ENCODE measurements at places on chromosomes 1 and 21.
A peak's percentile ranks its signal among the peaks of the same experiment; 100 is the strongest.

DNA sequence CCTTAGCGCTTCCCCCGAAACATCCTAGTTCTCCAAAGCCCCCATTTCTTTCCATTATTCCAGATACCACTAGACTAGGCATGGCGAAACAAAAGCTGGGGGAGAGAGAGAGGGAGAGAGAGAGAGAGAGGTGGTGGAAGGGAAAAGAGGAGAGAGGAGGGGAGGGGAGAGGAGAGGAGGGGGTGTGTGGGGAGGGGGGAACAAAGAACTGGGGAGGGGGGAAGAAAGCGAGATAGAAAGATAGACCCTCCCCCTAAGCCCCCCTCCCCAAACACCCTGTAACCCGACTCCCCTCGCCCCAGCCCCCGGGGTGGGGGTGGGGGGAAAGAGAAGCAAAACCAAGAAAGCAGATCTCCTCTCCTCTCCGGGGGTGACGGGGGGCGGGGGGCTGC lies 352 bp downstream of the MEX3A start:
- no peaks in the 10 kb centered on the region for H3K27me3 ChIP-seq
- peaks cover 35% of the 10 kb centered on the region for H3K4me1 ChIP-seq
- no peaks in the 10 kb centered on the region for H3K36me3 ChIP-seq

DNA sequence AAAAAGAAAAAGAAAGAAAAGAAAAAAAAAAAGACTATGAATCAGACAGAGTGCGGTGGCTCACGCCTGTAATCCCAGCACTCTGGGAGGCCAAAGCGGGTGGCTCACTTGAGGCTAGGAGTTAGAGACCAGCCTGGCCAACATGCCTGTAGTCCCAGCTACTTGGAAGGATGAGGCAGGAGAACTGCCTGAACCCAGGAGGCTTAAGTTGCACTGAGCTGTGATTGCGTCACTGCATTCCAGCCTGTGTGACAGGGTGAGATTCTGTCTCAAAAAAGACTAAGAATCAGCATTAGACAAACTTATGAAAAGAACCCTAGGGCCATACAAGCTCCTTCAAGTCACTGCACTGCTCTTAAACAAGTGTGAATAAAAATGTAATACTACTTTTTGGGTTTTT lies 16.9 kb downstream of the PSMB4 start:
- no peak overlapping the region for H3K4me3 ChIP-seq
- peaks cover 71% of the 10 kb centered on the region for H3K36me3 ChIP-seq
- H3K27me3 ChIP-seq: no peaks in the 10 kb centered on the region
- no peaks in the 10 kb centered on the region for H3K4me1 ChIP-seq
- no peak overlapping the region for H3K27ac ChIP-seq
- no peak for DNase-seq

DNA sequence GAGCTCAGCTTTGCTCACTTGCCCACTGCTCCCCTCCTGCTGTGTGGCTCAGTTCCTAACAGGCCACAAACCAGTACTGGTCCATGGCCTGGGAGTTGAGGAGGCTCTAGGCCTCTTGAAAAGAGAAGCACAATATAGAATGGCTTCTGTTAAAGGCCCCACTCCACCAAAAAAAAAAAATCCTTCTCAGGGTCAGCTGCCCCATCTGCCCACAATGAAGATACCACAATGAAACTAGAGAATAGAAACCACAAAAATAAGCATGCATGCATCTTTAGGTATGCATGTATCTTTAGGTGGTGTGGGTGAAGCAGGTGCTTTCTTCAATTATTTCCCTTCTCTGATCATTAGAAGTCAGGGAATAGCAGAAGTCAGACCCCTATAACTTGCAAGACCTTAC lies 620.4 kb upstream of the BEND5 start:
- no peaks in the 10 kb centered on the region for H3K36me3 ChIP-seq
- H3K27ac ChIP-seq: no peak overlapping the region
- H3K27me3 ChIP-seq: no peaks in the 10 kb centered on the region
- no peaks in the 10 kb centered on the region for H3K4me1 ChIP-seq

GRCh38 chr1:3479511-3480368 lies 25.3 kb downstream of the ARHGEF16 start:
- no peak overlapping the region for H3K4me3 ChIP-seq
- H3K27me3 ChIP-seq: no peaks in the 10 kb centered on the region
- H3K36me3 ChIP-seq: no peaks in the 10 kb centered on the region
- no peak overlapping the region for H3K27ac ChIP-seq
- peaks cover 5% of the 10 kb centered on the region for H3K4me1 ChIP-seq

DNA sequence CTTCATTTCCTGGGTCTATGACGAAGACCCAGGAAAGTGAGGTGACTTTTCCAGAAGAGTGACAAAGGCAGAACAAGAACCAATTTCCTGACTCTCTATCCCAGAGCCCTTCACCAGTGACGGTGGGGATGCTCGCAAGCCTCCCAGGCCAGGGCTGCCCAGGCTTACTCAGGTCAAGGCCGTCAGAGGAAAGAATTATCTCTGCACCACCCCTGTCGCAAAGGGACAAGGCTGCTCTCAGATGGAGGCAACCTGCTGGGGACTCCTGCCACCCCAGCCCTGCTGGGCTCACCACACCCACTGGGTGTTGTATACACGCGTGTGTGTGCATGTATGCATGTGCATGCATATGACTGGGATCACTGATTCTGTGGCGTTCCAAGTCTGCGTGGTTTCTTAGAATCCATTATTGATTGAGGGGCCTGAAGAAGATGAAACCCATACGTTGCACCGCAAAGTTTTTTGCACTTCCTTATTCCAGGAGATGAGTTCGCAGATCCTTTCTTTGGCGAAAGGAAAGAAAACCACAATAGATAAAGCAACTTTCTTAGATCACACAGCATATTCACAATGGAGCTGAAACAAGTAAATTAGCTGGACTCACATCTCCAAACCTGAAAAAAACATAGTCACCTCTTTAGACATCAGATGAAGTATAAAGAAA lies 255.8 kb downstream of the RHOU start:
- H3K4me1 ChIP-seq: peaks cover 48% of the 10 kb centered on the region
- no peaks in the 10 kb centered on the region for H3K36me3 ChIP-seq
- no peak overlapping the region for H3K27ac ChIP-seq

GRCh38 chr1:28642847-28643635 lies at the start of gene TAF12:
Gene TAF12, minus strand, starts transcription at chr1:28643067. Its CDS starts 20,986 bp downstream, at chr1:28622081.
- H3K36me3 ChIP-seq: peaks cover 8% of the 10 kb centered on the region
- peak; percentile 93 for DNase-seq
- H3K4me3 ChIP-seq: peak within 1 kb of the TSS; percentile 73
- no peaks in the 10 kb centered on the region for H3K27me3 ChIP-seq
- H3K27ac ChIP-seq: peak within 1 kb of the TSS; percentile 91

DNA sequence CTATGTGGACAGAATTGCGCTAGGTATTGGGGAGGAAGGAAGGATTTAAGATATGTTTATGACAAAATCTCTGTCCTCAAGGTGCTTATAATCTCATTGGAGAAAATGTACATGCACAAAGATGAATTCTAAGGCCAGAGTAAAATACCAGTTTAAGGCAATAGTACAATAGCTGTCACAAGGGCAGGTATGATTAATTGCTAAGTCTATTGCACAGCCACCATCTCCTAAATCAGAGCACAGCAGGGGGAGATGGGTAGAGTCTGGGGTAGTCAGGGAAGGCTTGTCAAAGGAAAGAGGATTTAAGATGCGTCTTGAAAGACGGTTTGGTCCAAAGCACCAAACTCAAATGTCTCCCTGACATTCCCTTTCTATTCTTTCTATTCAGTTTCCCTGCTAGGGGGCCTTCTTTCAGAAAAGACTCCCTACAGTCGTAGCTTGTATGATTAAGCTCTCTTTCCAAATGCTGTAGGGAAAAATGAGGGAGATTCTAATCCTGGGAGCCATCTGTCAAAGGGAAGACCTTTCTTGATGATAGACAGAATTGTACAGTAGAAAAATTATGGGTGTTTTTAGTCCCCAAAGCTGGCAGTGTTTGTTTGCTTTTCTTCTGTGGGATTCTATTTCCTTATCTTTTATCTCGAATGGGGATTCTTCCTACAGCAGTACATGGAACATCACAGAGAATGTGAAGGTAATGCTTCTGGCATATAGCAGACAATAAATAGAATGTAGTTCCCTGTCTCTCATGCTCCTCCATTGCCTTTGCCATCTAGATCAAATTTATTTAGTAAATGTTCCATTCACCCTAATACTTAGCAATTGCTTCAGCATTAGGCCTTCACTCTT lies 107.6 kb upstream of the NFIA start:
- no peak overlapping the region for H3K27ac ChIP-seq
- no peaks in the 10 kb centered on the region for H3K27me3 ChIP-seq
- no peak overlapping the region for H3K4me3 ChIP-seq
- no peaks in the 10 kb centered on the region for H3K36me3 ChIP-seq

DNA sequence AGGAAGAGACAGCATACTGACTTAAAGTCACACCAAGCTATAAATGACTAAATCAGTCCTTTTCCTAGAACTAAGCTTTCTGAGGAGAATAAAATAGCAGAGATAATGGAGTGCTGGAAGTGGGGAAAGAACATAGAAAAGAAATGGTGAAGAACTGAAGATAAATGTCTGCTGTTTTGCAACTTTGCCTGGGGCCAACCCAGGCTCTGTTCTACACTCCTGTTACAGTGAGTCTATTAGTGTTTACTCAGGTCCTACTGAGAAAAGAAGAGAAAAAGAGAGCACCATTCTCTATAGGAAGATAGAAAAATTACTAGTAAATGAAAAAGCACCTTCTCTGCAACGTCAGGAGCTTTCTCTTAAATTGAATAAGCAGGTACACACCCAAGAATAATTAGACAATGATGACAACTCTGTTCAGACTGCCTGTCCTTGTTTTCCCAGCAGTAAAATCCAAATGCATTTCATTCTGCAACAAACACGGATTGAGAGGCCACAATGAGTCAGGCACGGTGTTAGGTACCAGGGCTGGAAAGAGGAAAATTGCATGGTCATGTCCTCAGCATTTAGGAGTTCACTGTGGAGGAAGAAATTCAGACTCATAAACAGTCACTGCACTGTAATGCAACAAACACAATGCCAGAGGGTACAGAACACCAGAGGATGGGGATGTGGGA lies 139.4 kb upstream of the CAMK1G start:
- H3K4me1 ChIP-seq: 0 out of 2 replicates have a peak, but pooled peaks cover 2% of the 10 kb centered on the region
- no peak overlapping the region for H3K27ac ChIP-seq
- H3K27me3 ChIP-seq: no peaks in the 10 kb centered on the region
- H3K4me3 ChIP-seq: no peak overlapping the region
- H3K36me3 ChIP-seq: no peaks in the 10 kb centered on the region

DNA sequence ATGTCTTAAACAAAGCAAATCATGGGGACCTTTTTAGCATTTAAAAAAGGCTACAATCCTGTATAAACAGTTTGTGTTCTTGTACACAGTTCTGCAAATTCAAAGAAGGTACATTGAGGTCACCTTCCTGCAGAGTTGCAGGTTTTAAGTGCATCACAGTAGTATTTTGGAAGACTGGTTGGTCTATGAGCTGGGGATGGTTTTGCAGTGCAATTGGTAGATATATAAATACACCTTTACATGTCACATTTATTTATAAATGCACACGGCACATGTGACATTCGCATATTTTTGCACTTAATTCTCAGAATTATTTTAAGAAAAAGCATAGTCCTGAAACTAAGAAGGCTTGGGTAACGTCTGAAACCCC lies 599 bp upstream of the ITPKB start:
- no peaks in the 10 kb centered on the region for H3K27me3 ChIP-seq
- H3K4me3 ChIP-seq: peak overlapping the region; percentile 80
- H3K4me1 ChIP-seq: peaks cover 13% of the 10 kb centered on the region
- no peak for DNase-seq

- no peak for DNase-seq
- H3K4me1 ChIP-seq: peaks cover 5% of the 10 kb centered on the region
- H3K27me3 ChIP-seq: no peaks in the 10 kb centered on the region
- no peak overlapping the region for H3K4me3 ChIP-seq
- no peak overlapping the region for H3K27ac ChIP-seq
- H3K36me3 ChIP-seq: no peaks in the 10 kb centered on the region
Measured at GRCh38 chr1:75719810-75720209, 4.7 kb upstream of the ACADM start.

DNA sequence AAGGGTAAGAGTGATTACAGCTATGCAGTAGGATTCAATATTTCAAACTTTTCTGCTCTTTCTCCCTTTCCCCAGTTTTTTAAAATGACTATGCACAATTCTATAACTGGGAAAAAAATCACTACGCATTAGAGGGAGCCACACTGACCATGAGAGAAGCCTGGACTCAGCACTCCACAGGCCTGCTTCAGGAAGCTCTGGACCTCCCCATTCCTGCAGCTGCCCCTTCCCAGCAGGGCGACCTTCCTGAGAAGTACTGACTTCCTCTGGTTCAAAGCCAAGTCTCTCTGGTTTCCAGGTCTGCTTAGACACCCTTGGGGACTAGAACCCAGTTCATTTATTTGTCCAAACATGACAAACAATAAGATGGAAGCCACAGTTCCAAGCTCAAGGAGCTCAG lies 42.0 kb upstream of the CLSTN1 start:
- H3K4me1 ChIP-seq: peaks cover 4% of the 10 kb centered on the region
- no peak overlapping the region for H3K4me3 ChIP-seq
- H3K27me3 ChIP-seq: no peaks in the 10 kb centered on the region
- DNase-seq: no peak
- no peak overlapping the region for H3K27ac ChIP-seq

GRCh38 chr21:42042651-42043050 lies 28.5 kb upstream of the UMODL1 start:
- no peak for DNase-seq
- H3K27me3 ChIP-seq: no peaks in the 10 kb centered on the region
- H3K27ac ChIP-seq: no peak overlapping the region
- H3K4me3 ChIP-seq: no peak overlapping the region

GRCh38 chr1:176957603-176958002 lies 206.9 kb downstream of the ASTN1 start:
- no peaks in the 10 kb centered on the region for H3K27me3 ChIP-seq
- H3K27ac ChIP-seq: no peak overlapping the region
- no peak for DNase-seq

- no peaks in the 10 kb centered on the region for H3K27me3 ChIP-seq
- peaks cover 19% of the 10 kb centered on the region for H3K4me1 ChIP-seq
- no peak for DNase-seq
- peaks cover 72% of the 10 kb centered on the region for H3K36me3 ChIP-seq
Measured at GRCh38 chr1:169867012-169867675, 26.6 kb downstream of the SCYL3 start.

DNA sequence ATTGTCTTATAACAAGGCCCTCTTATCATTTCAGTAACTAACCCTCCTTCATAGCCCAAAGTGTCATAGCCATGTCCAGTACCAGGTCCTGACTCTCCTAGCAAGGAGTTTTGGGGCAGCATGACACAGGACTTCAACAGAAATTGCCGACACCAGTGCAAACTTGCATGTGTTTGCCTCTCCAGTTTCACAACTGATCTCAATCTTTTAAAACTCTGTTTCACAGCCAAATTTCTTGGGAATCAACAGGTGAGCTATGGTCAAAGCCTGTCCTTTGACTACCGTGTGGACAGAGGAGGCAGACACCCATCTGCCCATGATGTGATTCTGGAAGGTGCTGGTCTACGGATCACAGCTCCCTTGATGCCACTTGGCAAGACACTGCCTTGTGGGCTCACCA lies 36.8 kb downstream of the LAMC2 start:
- no peaks in the 10 kb centered on the region for H3K36me3 ChIP-seq
- no peaks in the 10 kb centered on the region for H3K27me3 ChIP-seq
- no peaks in the 10 kb centered on the region for H3K4me1 ChIP-seq
- H3K27ac ChIP-seq: no peak overlapping the region

All from SK-N-SH (cell line).